ENCODE measurements at places on chromosomes 6 and 20. TPM values are rescaled to one million over a fixed set of nuclear protein-coding genes. Genes with fewer than 3 reads are reported as not detected.

Gene LY86
- 2.2 TPM for total RNA-seq

Gene ZNF391
- total RNA-seq = 1.6 TPM

Gene SLC22A16
- not detected for total RNA-seq

GRCh38 chr6:166341977-166342348, 382 bp downstream of the SFT2D1 start:
- no peak for DNase-seq

GRCh38 chr6:99530627-99531026, 15.4 kb upstream of the USP45 start:
- DNase-seq = no peak

DNA sequence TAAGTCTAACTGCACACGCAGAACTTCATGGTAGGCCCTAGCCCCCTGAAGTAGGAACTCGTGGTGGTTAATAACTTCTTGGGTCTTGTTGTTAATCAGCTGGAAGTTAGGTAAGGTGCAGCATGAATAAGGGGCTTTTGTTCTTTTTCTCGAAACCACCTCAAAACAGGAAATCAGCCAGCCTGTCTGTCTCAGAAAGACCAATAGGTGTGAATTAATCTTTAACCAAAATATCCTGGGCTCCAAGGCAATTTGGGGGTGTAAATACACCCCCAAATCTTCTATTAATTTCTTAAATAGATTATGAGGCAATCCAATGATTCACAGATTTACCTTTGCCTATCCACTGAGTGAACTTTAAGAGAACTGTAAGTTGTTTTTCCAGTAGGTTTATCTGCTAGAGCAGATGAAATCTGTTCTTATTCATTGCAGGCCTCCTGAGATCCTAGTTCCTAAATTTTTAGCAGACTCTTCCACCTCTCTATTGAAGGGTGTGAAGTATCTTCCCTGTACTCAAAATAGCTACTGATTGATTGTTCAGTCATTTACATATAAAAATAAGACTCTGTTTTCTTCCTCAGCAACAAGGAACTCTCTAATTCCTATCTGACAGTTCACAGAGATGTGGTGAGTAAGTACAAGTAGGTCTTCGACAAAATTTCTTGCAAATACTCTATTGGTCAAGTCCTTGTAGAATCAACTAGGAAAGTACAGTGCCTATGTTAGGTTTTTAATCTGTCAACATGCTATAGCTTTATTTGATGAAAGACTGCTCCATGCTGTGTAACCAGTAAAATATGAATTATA, 427.1 kb upstream of the NOX3 start:
- no peak for DNase-seq

DNA sequence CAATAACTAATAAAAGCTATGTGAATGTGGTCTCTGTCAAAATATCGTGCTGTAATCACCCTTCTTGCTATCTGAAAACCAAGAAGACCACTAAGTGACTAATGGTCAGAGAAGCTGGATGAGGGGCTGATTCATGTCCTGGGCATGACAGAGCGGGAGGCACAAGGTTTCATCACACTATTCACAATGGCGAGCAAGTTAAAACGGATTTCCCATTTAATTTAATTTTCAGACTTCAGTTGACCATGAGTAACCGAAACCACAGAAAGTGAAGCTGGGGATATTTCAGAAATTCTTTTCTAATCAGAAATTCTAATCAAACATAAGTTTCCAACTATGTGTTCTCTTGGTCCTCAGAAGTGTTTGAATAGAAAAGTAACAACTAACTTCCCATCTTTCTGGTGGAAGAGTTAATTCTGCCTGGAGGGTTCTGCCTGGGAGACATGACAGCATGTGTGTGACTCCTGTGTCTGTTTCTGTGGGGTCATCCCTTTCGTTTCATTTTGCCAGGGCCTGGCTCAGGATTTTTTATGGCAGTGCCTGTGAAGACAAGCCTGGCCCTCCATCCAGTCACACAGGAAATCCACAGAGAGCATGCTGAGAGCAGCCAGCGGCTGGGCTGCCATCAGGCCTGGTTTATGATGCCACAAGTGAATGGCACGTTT, 98.9 kb downstream of the FAM120B start:
- no peak for DNase-seq

- DNase-seq = peak; percentile 30
Measured at GRCh38 chr6:27630727-27631608, 158.1 kb upstream of the ZNF184 start.

DNA sequence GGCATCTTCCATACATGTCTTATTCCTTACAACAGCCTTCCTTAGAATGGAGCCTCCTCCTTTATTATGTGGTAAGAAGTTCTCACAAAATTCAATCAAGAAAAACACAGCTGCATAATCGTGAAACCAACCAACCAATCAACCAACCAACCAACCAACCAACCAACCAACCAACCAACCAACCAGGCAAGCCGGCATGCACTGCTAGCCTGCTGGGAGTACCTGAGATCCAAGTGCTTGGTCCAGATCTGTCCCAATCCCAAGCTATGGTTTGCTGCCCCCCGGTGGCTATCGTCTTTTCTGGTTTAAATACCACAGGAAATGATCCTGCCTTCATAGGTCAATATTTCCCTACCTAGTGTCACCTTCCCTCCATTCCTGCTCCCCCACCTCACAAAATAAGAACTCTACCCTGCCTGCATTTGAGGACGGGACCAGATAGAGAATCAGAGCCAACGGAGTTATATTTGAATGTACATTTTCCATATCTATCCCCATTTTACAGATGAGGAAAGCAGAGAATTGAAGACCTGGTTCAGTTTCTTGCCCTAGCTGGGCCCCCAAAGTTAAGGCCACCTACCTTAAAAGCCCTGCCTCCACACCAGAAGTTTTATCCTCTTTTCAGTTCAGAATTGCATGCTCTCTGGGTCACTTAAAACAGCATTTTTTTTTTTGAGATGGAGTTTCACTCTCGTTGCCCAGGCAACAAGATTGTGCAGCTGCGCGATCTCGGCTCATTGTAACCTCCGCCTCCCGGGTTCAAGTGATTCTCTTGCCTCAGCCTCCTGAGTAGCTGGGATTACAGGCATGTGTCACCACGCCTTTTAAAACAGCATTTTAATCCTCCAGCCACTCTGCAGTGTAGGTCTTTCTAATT, 27.1 kb downstream of the RAB44 start:
- DNase-seq = peak; percentile 64

GRCh38 chr6:32954986-32955802, 2.3 kb upstream of the HLA-DMA start:
- peak; percentile 45 for DNase-seq

- DNase-seq = peak; percentile 24
Measured at GRCh38 chr20:36273414-36274180, 32.5 kb upstream of the DLGAP4 start.

- DNase-seq = no peak
Measured at GRCh38 chr20:43318755-43319297, 129.1 kb upstream of the PTPRT start.

- DNase-seq = no peak
Measured at GRCh38 chr6:154125421-154125820, 86.4 kb downstream of the OPRM1 start.

GRCh38 chr6:80077067-80077466, 29.4 kb upstream of the BCKDHB start:
- no peak for DNase-seq

DNA sequence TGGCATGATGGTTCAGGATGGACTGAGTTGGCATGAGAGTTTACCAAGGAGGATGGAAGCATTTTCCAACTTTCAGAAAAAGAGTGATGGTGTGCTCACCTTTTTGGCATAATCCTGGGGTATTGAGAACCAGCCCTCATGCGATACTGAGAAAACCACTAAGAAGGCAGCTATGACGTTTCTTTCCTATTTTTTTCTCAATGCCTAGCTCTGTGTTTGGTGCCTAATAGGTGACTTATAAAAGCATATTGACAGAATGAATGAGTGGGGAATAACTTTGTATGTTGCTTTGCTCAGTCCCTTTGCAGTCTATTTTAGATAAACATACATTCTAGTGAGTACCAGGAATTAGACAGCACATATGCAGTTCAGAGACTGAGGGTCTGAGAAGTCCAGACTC, 816.3 kb downstream of the DHX35 start:
- no peak for DNase-seq

DNA sequence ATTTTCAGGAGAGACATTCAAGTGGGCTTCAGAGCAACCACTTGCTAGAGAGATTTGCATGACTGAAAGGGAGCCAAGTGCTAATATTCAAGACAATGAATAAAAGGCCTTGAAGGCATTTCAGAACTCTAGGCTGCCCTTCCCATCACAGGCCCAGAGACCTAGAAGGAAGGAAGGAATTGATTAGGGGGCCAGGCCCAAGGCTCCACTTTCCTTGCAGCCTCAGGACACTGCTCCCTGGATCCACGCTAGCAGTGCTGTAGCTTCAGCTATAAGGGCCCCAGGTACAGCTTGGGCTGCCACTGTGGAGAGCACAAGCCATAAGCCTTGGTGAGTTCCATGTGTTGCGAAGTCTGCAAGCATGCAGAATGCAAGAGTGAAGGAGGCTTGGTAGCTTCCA, 731.9 kb upstream of the FLRT3 start:
- no peak for DNase-seq

DNA sequence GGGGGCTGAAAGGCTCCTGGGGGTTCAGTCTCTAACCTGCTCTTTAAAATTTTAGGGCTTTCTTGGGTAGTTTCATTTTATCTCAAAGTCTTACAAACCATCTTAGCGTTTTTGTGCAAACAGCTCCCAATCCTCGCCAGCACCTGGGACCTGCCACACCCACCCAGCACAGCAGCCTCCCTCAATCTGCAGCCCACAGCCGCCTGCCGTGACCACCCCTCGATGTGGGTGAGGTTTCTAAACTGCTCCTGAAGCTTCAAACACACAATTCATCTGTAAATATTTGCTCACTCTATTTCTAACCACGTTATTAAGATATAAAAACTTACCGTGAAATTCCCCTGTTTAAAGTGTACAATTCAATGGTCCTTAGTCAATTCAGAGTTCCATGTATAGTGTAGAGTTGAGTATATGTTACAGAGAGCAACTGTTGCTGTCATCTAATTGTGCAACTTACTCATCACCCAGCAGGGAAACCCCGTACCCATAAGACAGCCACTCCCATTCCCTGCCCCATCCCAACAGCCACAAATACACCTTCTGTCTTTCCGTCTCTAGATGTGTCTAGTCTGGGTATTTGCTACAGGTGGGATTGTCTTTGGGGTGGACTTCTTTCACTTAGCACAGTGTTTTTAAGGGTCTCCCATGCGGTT, 381.0 kb downstream of the TAF4 start:
- DNase-seq = no peak

DNA sequence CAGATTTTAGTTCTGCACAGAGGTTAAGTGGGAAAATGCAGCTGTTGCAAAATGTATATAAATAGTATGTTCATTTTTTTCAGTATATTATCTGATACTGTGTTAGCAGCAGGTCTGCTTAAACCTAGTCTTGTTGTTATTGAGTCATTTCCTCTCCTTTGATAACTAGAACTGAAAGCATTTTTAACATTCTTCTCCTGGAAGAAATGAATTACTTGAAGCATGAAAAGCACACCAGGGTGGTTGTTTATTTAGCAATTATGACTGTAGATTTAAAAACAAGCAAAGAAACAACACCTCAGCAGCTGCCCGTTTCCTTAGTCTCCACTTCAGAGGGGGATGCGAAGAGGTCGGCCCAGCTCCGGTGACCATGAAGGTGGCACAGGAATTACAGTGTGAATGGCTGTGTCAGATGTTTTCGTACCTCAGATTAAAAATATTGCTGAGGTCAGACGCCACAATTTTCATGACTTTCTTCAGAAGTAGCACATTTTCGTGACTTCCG, 53.5 kb downstream of the GOPC start:
- DNase-seq = peak; percentile 43

DNA sequence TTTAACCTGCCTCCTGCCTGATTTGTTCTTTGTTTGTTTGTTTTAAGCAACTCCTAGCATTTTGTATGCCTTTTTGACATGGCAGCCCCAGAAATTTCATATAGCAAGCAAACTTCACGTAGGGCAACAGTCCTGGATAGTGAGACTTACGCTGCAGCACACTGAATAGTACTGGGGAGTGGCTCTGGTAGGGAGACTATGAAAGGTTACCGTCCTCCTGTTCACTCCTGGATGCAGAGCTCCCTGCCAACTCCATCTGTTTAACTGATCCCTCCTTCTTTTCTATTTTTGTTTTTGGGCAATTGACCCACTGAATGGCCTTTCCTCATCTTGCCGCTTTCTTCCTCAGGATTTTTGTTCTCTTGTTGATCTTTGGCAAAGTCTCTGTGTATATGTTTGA, 44.5 kb upstream of the BMP6 start:
- DNase-seq = no peak

GRCh38 chr6:155100087-155100486, 105.0 kb downstream of the TIAM2 start:
- DNase-seq = no peak

DNA sequence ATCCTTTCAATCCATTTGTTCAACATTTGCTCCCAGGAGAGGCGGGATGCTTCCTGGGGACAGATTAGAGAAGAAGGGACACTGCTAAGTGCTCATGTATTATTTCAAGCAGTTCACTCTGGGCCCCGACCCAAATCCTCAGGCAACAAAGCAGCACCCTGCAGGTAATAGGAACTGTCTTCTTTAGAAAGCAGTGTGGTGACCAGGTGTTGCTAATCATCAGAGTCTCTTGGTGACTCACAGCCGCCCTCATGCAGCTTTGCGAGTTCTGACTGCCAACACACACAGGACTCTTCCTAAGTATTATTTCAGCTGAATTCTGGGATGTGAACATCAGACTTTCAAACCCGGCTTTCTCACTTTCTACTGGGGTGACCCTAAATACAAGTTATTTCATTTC, 356.4 kb downstream of the PRKN start:
- no peak for DNase-seq

DNA sequence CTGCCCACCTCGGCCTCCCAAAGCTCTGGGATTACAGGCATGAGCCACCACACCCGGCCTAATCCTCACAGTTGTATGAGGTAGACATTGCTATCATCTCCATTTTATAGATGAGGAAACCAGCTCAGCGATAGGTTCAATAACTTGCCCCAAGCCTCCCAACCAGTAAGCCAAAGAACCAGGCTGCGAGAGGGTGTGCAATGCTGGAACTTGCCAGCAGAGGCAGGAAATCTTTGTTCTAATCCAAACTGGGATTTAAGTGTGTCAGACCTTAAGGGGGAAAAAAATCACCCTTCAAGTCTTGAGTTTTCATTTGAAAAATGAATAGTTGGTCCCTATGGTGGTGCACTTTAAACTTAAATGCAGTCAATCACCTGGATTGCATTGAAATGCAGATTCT, 20.1 kb upstream of the RNGTT start:
- DNase-seq = no peak

DNA sequence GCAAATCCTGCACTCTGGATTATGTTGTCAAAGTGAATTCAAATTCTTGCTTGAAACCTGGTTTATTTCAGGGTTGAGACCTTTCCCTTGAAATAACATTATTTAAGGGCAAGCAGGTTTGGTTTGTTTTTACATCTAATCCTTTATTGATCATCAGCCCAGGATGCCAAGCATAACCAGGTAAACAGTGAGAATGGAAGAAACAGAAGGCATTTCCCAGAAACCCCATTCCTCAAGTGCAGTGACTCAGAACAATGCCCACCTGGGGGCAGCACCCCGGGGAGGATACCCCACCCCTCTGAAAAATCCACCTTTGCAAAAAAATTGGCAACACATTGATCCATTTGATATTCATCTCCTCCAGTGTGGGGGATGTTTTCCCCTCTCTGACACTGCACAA, 32.5 kb downstream of the POFUT1 start:
- DNase-seq = no peak

- no peak for DNase-seq
Measured at GRCh38 chr20:60085551-60086132, 127.4 kb downstream of the CDH26 start.
